ENCODE measurements at places on chromosomes 1 and 21. TPM values are rescaled to one million over a fixed set of nuclear protein-coding genes. Genes with fewer than 3 reads are reported as not detected.

Gene OR6N1
- not detected for total RNA-seq

Gene NEK7
- total RNA-seq = 23.5 TPM

Gene OR2L3
- total RNA-seq = not detected

Gene PRAMEF11
- not detected for total RNA-seq

Gene SDE2
- total RNA-seq = 10.5 TPM

Measured in mesangial cell (primary cell).